ENCODE measurements at places on chromosomes 3 and 15.
A peak's percentile ranks its signal among the peaks of the same experiment; 100 is the strongest.

GRCh38 chr15:79261836-79262235 lies 20.7 kb upstream of the ANKRD34C start:
- no peak for DNase-seq

DNA sequence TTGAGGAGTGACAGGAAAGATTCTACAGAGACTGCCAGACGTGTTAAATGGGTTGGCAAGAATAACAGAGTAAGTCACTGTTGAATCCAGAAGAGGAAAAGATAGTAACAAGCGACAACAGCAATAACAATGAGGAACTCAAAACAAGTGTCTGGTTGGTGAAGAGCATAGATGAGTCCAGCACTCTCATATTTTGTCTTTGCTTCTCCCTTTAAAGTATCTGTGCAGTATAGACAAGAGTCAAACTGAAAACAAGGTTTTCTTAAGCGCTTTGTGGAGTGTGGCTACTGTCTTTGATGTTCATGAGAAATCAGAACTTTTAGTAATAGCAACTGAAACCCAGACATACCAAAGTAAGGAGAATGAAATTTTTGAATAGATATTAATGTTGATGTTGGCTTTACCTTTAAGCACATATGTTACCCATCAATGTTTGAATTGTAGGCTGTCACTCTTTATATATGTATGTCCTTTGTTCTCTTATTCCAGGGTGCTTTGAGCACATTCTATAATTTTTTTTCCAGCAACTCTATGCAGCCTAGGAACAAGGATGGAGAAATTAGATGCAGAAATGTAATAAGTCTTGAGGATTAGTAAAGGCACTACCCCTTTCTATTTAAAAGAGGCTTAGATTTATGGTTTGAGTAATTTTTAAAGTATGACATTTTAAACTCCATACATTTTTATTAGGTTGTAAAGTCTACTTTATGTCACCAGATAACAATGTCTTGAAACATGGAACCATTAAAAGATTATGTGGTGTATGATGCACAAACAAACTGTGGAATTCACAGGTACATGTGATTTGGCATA lies 185.5 kb downstream of the NFKBIZ start:
- no peak for DNase-seq

DNA sequence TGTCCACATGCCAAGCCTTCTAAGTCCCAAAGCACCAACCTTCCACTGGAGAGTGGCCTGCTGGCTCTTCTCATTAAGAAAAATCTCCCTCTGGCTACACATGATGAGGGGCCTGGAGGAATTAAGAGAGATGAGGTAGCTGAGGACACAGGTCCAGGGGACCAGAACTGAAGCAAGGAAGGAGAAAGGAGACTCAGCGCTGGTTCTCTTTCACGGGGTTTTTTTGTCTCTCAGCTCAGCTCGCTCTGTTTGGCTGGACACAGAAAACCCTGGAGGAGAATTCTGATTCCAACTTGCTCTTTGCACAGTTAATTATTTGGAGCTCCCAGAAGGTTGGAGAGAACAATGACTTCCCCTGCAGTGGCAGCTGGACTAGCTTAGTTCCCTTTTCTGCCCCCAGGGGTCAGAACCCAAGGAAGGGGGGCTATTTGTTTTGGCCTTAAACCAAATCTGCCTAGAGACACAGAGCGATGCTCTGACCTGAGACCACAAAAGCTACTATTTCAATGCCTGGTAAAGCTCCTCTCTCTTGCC lies 507.6 kb downstream of the FHIT start:
- no peak for DNase-seq

DNA sequence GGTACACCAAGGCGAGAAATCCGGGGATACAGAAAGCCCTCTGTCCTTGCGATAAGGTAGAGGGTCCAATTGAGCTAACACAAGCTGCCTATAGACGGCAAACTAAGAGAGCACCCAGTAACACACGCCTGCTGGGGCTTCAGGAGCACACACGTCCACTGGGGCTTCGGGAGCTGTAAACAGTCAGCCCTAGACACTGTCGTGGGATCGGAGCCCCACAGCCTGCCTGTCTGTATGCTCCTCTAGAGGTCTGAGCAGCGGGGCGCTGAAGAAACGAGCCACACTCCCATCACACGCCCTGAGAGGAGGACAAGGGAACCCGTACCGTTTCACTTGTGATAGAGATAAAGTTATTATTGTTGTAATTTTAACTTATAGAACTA lies 486 bp downstream of the SAMMSON start:
- DNase-seq: no peak

- DNase-seq: no peak
Measured at GRCh38 chr3:52440671-52441070, 4.2 kb downstream of the SEMA3G start.

DNA sequence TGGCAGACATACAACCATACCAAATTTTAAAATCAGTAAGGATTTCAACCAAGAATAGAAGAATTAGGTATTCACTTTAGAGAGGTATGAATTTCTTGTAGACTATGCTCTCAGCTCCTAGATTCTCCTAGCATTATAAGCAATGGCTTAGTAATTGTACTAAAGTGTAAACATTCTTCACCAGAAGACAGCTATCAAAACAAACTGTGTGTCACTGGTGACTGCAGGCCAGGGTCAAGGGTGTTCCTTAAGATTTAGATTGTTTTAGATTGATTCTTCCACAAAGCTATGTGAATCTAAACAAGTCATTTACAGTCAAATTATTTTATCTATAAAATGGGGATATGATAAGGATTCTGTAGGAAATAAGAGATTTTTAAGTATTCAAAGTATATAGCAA lies 23.1 kb upstream of the GP5 start:
- DNase-seq: no peak

DNA sequence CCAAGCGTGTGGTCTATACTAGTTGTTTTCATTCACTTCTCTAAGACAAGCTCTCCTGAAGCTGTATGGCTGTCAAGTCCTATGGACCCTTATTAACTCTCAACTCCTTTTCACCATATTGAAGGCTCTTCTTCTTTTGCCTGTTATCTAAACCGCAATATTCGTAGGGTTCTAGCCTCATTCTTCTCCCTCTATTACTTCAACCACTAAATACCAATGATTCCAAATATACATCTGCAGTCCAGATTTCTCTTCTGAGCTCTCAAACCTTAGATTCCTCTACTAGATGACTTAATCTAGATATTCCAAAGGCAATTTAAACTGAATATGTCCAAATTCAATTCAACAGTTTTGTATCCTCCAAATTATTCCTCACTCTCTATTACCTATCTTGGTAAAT lies 24.6 kb downstream of the AQR start:
- DNase-seq: no peak

GRCh38 chr3:12367346-12367745 lies 78.5 kb downstream of the PPARG start:
- no peak for DNase-seq

DNA sequence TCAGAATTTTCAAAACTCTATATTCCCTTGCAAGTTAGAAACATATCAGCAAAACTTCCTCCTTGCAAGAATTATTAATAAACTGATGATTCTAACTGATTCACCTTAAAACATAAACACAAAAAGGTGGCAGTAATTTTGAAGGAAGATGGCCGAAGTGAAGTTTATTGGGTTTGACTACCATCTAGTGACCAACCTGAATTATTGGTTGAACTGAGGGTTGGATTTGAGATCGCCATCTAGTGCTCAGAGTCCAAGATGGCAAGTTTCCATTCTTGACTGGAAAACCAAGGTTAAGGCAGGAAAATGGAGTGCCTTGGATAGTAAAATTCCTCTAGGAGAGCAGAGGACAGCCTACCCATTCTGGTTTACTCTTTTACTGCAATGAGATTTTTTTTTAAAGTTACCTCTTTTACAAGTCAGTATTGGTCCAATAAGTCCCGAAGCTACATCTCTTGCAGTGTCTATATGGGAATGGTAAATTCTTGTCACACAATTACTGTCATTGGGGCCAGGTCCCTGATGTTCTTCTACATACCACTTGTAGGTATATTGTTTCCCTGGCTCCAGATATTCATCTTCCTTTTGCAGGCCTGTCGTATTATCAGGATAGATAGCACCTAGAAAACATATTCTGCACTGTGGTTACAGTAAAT lies 51.6 kb upstream of the CP start:
- no peak for DNase-seq

- DNase-seq: no peak
Measured at GRCh38 chr15:62046078-62046743, 14.0 kb downstream of the VPS13C start.

GRCh38 chr3:46209053-46209452 lies 940 bp upstream of the CCR1 start:
- DNase-seq: no peak

GRCh38 chr3:105827959-105828358 lies 40.9 kb downstream of the CBLB start:
- no peak for DNase-seq

DNA sequence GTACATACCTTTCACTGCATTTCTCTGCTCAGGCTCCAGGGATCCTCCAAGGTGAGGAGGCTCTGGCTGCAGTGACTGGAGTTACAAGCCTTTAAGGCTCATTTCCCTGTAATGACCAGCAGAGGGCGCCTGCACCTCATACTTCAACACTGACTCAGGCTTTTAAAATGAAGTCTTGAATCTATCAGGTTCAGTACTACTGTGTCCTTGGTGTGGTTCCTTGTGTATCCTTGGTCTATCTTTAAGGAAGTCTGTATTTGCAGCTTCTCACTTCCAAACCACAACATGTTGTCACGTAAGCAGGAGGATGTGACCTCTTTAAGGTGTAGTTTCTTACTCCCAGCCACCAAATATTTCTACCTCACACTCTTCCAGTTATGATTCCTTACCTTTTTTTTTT lies 122.5 kb upstream of the ZBED2 start:
- peak; percentile 44 for DNase-seq

DNA sequence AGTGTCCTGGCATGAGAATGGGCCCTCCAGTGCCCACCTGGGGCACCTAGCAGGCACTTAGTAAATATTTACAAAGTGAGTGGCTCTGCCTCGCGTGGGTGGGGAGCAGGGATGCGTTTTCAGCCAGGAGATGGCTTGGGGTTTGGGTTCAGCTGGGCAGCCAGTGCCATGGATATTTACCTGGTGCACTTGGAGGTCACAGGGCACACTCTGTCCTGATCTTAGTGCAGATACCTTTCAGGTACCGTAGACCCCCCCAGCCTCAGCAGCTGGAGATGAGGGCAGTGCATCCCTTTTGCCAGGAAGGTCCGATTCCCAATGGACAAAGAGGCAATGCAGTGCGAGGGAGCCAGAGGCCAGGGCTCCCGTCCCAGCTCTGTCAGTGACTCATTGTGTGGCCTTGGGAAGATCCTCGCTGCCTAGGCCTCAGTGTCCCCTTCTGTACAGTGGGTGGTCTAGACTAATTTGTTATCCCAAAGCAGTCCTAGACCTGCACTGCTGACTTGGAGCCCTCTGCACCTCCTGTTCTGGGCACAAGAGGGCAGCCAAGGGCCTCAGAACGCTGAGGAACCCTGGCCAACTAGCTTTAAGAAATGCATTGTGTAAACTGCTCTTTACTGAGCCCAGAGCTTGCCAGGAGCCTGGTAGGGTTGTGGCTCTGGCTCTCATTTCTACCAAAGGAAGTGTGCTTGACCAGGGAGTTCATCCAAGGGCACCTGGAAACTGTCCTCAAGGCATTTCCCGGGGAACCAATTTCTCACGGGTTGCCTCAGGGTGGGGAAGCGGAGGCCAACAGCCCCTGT lies 16.0 kb downstream of the HDAC11 start:
- DNase-seq: peak; percentile 64

GRCh38 chr3:117308756-117309155 lies 599.2 kb downstream of the TUSC7 start:
- DNase-seq: no peak

DNA sequence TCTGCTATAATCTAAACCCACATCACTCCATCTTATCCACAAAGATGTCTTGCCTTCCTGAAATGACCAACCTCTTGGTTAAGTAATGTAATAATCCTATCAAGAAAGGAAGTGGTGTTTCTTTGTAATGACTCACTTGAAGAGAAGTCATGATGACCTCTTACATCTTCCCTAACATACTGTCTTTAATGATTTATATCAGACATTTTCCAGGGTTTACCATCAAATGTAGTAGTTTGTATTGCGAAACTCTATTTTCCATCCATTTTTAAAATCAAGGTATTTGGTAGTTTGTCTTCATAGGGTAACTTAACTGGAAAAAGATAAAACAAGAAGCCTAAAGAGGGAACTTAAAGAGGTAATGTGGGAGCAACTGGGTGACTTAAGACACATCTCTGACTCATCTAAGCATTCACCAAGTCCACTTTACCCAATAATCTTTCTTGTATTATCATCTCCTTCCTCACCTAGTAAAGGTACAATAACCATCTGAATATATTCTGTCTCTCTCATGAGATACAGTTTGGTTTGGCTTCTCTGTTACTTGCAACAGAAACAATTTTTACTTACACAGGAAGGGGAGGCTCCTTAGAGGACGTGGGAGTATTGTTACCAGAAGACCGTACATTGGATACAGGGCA lies 5.7 kb upstream of the MAPK6 start:
- no peak for DNase-seq

- no peak for DNase-seq
Measured at GRCh38 chr3:50807266-50807665, 132.5 kb downstream of the DOCK3 start.

DNA sequence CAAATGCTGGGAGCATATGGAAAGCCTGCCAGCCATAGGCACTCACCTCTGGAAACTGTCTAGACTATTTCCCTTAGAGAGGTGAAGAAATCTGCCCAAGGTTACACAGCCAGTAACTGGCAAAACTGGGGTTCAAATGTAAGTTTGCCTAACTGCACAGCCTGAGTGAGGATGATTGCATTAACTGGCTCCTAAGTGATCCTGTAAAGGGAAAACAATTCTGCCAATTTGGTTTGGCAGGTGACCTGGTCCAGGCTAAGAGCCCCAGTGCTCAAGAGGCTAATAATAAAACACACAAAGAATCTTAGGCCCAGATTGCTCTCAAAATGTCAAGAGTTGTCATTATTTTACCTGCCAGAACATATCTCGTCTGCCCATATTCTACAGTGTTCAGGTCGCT lies 43.9 kb upstream of the SPRED1 start:
- no peak for DNase-seq

- DNase-seq: no peak
Measured at GRCh38 chr3:32734756-32735155, 49.8 kb downstream of the CNOT10 start.

GRCh38 chr3:126521122-126521891 lies 2.6 kb upstream of the CHST13 start:
- no peak for DNase-seq

DNA sequence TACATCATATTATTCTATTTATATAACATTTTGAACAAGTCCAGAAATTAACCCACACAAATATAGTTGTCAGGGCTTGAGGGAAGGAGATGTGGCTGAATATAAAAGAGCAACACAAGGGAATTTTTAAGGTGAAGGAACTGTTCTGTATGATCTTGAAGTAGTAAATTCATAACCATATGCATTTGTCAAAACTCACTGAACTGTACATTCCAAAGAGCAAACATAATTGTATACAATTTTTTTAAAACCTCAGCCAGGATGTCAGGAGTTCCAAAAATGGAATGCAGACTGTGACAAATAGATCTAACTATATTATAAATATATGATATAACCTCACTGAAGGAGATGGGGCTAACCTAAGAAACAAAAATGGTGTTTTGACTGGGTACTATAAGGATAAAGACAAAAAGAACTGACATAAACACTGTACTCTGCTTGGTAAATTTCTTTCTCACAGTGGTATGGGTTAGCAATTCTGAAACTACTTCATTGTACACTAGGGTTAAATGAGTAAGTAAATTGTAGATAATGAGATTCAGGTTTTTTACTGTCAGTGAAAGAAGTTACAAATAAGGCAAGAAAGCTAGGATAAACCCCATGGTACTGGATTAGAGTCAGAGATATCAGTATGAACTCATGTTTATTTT lies 14.4 kb downstream of the GOLGB1 start:
- DNase-seq: no peak

- DNase-seq: peak; percentile 48
Measured at GRCh38 chr3:138434276-138434874, at the start of gene ESYT3. TSS of gene ESYT3 (plus strand) at chr3:138434616. CDS start at chr3:138434799, 183 bp downstream.

GRCh38 chr15:82805994-82806406 lies at the start of gene FSD2:
TSS of gene FSD2 (minus strand) at chr15:82806069. CDS start at chr15:82787390, 18,679 bp downstream.
- no peak for DNase-seq

Data from activated CD4-positive, CD25-positive, alpha-beta regulatory T cell treated with anti-CD3 and anti-CD28 coated beads, Interleukin-2, amount 50 U/mL, for 72 hours (primary cell).